ENCODE measurements at places on chromosomes 11 and 22. TPM values are rescaled to one million over a fixed set of nuclear protein-coding genes. Genes with fewer than 3 reads are reported as not detected.

DNA sequence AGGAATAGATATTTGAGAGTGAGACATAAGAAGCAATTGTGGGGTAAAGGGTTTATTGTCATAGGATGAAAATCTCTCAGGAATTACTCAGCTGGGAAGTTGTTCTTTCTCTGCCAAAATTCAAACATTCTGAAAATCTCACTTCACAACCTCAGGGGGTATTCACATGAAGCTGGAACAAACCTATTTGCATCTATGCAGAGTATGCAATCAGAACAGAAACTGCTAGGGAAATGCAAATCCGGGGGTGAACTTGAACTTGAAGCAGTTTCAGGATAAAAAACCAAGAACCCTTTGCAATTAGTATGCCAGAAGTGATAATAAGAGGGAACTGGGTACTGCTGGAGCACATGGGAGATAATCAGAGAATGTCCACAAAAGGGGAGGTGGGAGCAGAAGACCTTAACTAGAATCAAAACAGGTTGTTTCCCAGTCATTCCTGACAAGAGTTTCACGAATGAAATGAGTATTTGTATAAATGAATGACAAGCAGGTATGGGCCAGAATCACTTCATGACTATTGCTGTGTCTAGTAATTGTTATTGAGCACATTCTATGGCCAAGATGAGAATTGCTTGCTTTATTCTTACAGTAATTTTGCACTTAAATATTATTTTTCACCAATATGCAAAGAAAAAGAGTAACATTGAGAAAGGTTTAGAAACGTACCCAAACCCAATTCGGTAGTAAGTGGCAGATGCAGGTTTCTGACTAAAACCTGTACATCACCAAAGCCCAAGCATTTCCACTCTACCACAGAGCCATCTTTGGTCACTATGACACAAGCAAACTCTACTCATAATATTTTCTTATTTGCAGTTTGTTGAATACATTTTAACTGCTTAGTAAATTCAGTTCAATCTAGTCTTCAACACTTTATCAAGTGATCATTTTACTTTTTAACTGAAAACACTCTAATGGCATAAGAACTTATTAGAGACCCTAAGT, 61.8 kb upstream of the UBASH3B start:
- DNase-seq = no peak
- no peak overlapping the region for H3K4me3 ChIP-seq

Gene SCGB1A1
- total RNA-seq = not detected

Gene MAP6
- not detected for total RNA-seq

Gene LRRC4C
- not detected for total RNA-seq

Gene ACR
- total RNA-seq = not detected

- H3K4me1 ChIP-seq = no peaks in the 10 kb centered on the region
- no peaks in the 10 kb centered on the region for H3K36me3 ChIP-seq
- no peaks in the 10 kb centered on the region for H3K27me3 ChIP-seq
- no peak overlapping the region for H3K4me3 ChIP-seq
- H3K27ac ChIP-seq = no peak overlapping the region
- no peak for DNase-seq
Observed at GRCh38 chr11:91804042-91804441, 420.6 kb upstream of the FAT3 start.

Gene SCN3B
- total RNA-seq = not detected

Gene SNX32
- 0.42 TPM for total RNA-seq

GRCh38 chr22:48112687-48113521, 1350.5 kb downstream of the TBC1D22A start:
- no peak for DNase-seq
- H3K36me3 ChIP-seq = no peaks in the 10 kb centered on the region
- no peaks in the 10 kb centered on the region for H3K27me3 ChIP-seq
- H3K27ac ChIP-seq = no peak overlapping the region
- no peaks in the 10 kb centered on the region for H3K4me1 ChIP-seq
